Stimulated activated CD4-positive, alpha-beta T cell treated with anti-CD3 and anti-CD28 coated beads, Interleukin-15, amount 100 ng/mL, for 1 hour (primary cell): ENCODE measurements at places on chromosomes 7 and 10.
A peak's percentile ranks its signal among the peaks of the same experiment; 100 is the strongest.

GRCh38 chr7:101664436-101664835 lies 35.3 kb upstream of the MYL10 start:
- no peak for DNase-seq

DNA sequence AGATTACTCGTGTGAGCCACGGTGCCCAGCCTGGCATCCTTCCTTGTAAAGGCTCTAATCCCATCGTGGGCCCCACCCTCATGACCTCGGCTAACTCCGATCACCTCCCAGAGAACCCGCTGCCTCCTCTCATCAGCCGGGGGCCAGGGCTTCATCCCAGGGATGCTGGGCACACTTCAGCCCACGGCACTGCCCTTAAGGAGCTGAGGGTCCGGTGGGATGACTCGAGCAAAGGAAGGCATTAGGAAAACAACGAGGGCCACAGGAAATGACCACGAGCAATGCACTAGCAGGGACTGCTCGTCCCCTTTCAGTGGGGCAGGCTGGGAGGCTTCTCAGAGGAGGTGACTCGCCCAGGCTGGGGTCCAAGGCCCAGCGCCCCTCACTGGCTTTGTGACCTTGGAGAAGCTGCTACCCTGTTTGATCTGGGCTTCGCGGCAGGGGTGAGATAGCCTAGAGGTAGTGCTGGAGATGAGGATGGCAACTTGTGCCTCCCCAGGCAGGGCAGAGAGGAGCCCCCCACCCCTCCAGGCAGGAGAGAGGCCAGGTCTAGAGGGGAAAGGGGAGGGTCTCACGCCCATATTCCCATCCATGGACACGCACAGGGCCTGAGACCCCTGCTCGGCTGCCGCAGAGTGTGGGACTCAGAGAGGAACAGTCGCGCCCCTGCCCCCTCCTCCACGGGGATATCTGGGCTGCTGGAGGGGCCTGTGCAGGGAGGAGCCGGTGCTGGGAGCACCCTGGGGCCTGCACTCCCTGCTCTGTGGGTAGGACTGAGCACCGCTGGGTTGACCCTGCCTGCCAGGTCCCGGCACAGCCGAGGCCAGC lies 26.8 kb downstream of the ELFN1 start:
- DNase-seq, result no peak

- no peak for DNase-seq
Measured at GRCh38 chr7:20222219-20222828, 5.1 kb upstream of the MACC1 start.

- peak; percentile 48 for DNase-seq
Measured at GRCh38 chr7:38463277-38464225, 167.6 kb downstream of the AMPH start.

- DNase-seq, result no peak
Measured at GRCh38 chr7:12612622-12613021, 42.1 kb downstream of the SCIN start.
